HAP-1 (cell line): ENCODE measurements at places on chromosomes 2 and 18.

GRCh38 chr2:64166637-64167420 lies 22.6 kb upstream of the PELI1 start:
- DNase-seq, result peak; percentile 68

DNA sequence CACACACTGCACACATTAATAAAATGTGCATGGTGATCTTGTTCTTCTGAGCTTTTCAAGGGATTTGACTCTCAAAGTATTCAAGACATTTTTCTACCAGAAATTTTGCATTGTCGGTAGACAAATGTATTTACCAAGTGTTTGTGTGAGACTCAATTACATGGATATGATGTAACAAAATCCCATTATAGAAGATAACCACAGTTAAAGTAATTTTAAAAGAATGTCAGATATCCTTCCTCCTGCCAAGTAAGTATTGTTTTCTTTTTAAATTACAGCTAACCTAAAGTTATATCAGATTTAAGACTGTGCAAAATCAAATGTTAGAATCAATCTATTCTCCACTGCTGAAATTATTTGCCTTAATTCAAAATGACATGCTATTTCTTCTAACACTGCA lies 1344.5 kb upstream of the CHAC2 start:
- no peak for DNase-seq

DNA sequence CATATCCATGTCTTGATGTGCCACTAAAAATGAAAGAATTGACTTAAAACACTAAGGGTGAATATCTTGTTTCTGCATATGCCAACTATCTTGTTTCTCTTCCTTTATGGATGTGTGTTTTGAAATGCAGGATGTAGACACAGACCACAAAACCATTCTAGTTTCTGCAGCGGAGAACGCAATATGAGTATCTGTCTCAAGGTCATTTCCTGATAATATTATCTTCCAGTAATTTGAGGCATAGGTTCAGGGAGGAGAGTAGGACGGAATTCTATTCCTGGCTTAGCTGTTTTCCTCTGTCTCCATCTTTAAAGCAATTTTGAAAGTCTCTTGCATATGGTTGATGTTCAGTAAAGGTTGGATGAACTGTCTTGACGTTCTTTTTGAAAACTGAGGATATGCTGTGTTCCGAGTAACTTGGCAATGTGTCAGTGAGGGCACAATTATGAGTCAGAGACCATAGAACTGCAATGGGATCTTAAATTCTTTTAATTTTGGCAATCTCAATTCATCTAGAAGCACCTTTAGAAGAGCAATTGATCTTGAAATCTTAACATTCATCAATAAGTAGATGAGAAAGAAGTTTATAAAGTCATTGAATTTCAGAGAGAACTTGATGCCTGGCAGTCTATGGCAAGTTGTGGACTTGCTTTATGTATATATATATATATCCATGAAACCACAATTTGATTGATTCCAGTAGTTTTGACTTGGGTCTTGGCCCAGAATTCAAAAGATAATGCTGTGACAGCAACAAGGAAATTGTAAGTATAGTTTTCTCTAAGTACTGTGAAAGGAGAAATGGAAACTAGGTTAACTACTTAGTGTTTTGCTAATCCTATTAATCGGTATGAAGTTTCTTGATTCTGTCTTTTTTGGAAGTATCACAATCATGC lies 24.8 kb downstream of the RAB27B start:
- DNase-seq, result no peak

- DNase-seq, result no peak
Measured at GRCh38 chr2:21404827-21405625, 281.3 kb downstream of the TDRD15 start.

- DNase-seq, result no peak
Measured at GRCh38 chr18:36514778-36515177, 217.3 kb downstream of the FHOD3 start.

DNA sequence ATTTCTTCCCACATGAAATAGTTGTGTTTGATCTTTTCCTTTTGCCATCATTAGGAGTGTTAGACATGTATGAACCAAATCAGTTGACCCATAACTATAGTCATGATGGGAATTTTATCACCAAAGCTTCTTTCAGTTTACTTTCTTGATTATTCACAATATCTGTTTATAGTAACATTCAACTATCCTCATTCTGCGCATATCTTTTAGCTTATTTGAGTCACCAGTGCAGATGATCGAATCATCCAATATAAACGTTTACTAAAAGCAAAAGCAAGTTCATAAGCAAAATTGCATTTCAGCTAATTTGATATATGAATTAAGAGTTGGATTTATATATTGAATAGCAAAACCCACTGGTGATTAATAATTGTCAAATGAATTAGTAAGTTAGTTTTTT lies 216.4 kb downstream of the XIRP2 start:
- no peak for DNase-seq

- DNase-seq, result no peak
Measured at GRCh38 chr2:238688193-238689153, 159.4 kb upstream of the TWIST2 start.

- no peak for DNase-seq
Measured at GRCh38 chr2:129256642-129257041, 722.8 kb upstream of the RAB6C start.

GRCh38 chr2:242043538-242044312 lies 174.2 kb downstream of the RTP5 start:
- DNase-seq, result no peak

DNA sequence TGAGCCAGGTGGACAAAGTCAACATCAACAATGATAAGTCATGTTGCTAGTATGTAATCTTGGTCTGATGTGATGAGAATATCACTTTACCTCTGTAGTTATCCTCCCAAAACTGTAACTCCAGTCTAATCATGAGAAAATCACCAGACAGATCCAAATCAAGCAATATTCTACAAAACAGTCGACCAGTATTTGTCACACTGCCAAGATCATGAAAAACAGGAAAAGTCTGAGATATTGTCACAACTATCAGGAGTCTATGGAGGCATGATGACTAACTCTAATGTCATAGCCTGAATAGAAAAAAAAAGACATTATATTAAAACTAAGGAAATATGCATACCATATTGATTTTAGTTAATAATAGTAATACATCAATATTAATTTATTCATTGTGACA lies 1883.3 kb upstream of the CELF4 start:
- DNase-seq, result no peak

DNA sequence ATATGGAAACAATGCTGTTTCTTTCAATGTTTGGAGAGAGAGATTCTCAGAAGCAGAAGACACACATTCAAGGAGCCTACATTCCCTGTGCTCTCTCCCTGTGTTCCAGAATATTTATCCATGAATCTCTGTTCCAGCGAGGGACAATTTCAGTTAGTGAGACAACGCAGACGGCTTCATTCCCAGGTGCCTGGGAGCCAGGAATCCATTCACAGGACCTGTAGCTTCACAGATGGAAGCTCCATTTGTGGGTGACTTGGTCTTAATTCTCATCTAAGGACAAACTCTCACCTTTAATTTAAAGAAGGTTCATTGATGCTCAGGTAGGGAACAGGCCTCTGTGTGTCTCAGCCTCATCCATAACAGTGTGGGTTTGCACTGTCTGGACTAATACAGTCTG lies 1156.6 kb downstream of the RPIA start:
- DNase-seq, result no peak

DNA sequence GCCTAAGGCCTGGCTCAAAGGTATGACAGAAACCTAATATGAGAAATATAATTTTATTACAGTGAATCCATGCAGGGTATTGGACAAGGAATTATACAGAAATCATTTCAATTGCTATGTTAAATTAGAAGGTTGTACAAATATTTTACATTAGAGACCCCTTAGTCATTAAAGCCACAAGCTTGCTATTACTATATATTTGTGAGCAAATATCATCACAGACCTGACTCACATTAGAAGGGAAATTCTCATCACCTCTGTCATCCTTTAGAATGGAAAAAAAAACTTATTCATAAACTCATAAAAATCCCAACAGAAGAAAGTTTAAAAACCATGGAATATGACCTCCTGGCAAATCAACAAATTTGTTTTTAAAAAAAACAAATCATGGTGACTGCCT lies 277.9 kb downstream of the DCC start:
- no peak for DNase-seq

DNA sequence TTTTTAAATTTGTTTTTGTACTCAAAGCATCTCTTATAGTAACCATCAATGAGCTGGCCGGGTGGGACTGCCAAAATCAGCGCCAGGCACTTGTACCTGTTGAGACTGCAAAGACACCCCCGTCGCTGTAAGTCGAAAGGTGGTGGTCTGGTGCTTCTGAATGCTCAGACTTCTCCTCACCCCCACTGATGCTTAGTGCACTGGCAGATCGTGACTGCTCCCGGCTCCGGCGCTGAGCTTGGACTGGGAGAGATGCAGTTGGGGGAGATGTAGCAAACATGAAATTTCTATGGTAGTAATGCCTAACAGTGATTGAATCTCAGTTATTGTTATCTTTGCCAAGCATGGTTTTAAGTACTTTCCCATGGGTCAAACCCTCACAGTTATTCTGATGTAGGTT lies 80.6 kb downstream of the RIF1 start:
- no peak for DNase-seq

GRCh38 chr18:30674596-30674995 lies 367.9 kb downstream of the DSC3 start:
- DNase-seq, result no peak

- DNase-seq, result no peak
Measured at GRCh38 chr2:8525582-8526402, 156.1 kb upstream of the ID2 start.

GRCh38 chr2:181203412-181203811 lies 223.0 kb downstream of the UBE2E3 start:
- DNase-seq, result no peak

DNA sequence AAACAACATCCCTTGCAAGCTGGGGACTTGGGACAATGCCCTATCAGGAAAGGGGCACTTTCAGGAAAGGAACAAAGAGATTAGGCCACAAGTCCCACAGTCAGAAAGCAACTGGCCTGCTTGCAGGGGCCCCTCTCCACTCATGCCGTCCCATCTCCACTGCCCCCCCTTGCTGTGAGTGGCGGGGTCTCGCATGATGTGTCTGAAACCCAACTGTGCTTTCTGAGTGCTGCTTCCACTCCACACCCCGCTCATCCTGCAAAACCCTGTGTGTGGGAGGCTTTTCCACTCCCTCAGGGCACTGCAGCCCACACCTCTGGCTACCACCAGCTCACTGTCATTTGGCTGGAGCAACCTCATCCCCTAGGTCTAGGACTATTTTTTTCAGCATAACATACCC lies 7.9 kb downstream of the HS6ST1 start:
- no peak for DNase-seq
